ENCODE measurements at places on chromosomes 11 and 22. TPM values are rescaled to one million over a fixed set of nuclear protein-coding genes. Genes with fewer than 3 reads are reported as not detected.

Gene PANX3
- total RNA-seq, result not detected

DNA sequence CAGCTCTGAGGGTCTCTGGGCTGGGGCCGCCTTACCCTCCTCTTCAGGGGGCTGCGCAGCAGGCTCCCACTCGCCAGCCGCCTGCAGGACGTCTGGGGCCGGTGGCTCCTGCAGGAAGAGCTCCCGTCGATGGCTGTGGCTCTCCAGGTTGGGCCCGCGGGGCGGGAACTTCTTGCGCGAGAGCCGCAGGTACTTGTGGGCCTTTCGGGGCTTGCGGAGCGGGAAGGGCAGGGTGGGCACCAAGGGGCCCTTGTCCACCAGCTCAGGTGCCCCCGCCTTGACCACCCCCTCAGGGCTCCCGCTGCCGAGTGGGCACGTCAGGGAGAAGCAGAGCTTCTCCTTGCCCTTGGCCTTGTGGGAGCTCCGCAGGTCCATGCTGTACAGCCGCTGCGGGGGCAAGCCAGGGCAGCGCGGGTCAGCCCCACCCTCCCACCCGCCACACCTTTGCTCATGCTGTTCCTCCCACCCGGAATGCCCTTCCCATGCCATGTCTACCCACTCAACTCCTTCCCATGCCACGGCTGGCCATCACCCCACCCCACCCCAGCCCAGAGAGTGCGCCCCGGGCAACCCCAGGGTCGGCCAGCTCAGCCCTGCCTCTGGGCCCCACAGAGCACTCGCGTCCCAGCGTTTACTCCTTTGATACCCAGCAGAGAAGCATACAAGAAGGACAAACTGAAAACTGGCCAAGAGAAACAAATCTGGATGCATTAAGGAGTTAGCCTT lies 18.0 kb downstream of the CBX7 start:
- no peak overlapping the region for H3K27ac ChIP-seq
- no peaks in the 10 kb centered on the region for H3K36me3 ChIP-seq
- no peak overlapping the region for H3K4me3 ChIP-seq
- H3K27me3 ChIP-seq, result no peaks in the 10 kb centered on the region
- H3K4me1 ChIP-seq, result peaks cover 14% of the 10 kb centered on the region
- no peak for DNase-seq

DNA sequence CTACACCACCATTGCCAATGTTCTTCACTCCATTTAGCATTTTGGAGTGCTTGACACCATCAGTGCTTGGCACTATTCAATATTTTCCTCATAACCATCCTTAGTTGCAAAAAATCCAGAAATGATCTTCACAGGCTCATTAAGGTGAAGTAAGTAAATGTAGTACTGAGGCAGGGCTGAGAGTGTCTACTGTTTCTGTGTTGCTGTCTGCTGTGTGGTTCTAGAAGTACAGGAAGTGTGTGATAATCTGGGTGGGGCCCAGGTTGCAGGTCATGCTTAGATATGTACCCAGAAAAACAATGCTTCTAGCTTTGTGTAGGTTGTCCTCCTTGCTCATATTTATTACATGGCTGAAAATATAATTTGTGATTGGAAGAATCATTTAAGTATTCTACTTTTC lies 411.8 kb upstream of the CCDC179 start:
- H3K4me3 ChIP-seq, result no peak overlapping the region
- no peak overlapping the region for H3K27ac ChIP-seq
- no peaks in the 10 kb centered on the region for H3K36me3 ChIP-seq

- H3K4me3 ChIP-seq, result no peak overlapping the region
- DNase-seq, result no peak
- no peaks in the 10 kb centered on the region for H3K27me3 ChIP-seq
- H3K4me1 ChIP-seq, result no peaks in the 10 kb centered on the region
- no peak overlapping the region for H3K27ac ChIP-seq
Measured at GRCh38 chr11:128130052-128130451, 457.3 kb downstream of the ETS1 start.

DNA sequence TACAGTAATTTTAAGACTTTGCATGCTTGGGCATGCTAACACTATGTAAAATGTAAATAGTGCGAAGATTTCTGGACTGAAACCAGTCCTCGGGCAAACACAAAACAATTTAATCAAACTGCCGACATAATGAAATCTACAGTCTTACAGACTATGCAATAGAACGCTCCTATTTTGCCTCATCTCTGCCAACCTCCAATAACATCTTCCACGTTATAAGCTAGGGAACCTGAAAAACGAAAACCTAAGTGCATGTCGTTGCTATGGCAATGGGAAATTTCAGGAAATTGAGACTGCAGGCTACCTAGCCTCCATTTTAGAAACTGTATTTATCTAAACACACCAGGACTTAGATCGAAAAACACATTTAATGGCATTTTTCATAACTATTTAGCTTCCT lies 1.1 kb downstream of the CSTF3 start:
- H3K27ac ChIP-seq, result peak overlapping the region; percentile 100
- H3K36me3 ChIP-seq, result no peaks in the 10 kb centered on the region
- H3K4me3 ChIP-seq, result peak overlapping the region; percentile 79
- no peaks in the 10 kb centered on the region for H3K27me3 ChIP-seq
- H3K4me1 ChIP-seq, result peaks cover 26% of the 10 kb centered on the region

- H3K36me3 ChIP-seq, result no peaks in the 10 kb centered on the region
- H3K27ac ChIP-seq, result no peak overlapping the region
- peaks cover 12% of the 10 kb centered on the region for H3K4me1 ChIP-seq
- no peaks in the 10 kb centered on the region for H3K27me3 ChIP-seq
Measured at GRCh38 chr11:45974806-45975205, 52.4 kb downstream of the LARGE2 start.

DNA sequence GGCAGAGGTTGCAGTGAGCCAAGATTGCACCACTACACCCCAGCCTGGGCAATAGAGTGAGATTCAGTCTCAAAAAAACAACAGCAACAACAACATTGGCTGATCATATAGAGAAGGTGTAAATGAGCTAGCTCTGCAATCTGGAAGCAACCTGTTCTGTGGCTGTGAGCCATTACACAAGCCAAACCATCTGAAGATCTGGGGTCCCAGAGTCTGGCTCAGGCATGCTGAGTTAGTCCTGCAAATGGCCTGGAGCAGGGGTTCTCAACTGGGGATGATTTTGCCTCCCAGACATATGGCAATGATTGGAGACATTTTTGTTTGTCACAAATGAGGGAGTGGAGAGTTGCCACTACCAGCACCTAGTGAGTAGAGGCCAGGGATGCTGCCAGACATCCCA lies 42.3 kb upstream of the RAB1B start:
- peaks cover 9% of the 10 kb centered on the region for H3K4me1 ChIP-seq
- no peak for DNase-seq
- no peak overlapping the region for H3K27ac ChIP-seq
- no peaks in the 10 kb centered on the region for H3K27me3 ChIP-seq
- no peaks in the 10 kb centered on the region for H3K36me3 ChIP-seq

Measured in Caco-2 (cell line).